Vein endothelial cell (primary cell): ENCODE measurements at places on chromosomes 7 and 10. TPM values are rescaled to one million over a fixed set of nuclear protein-coding genes. Genes with fewer than 3 reads are reported as not detected.

Gene INMT
- total RNA-seq: under 0.01 TPM in 1 of 2 replicates, not detected in the other

Gene LRRN3
- total RNA-seq: under 0.01 TPM in 1 of 2 replicates, not detected in the other

Gene CLDN3
- total RNA-seq: 0.98 TPM in 1 of 2 replicates, not detected in the other

Gene MRLN
- total RNA-seq: not detected in 2 replicates

Gene SP4
- 6.5 and 6.7 TPM in 2 replicates for total RNA-seq

Gene RASSF4
- 7.5 and 10.8 TPM in 2 replicates for total RNA-seq

Gene CLDN12
- 10.2 and 14.0 TPM in 2 replicates for total RNA-seq

Gene ACBD5
- 18.6 and 24.2 TPM in 2 replicates for total RNA-seq

Gene TAS2R41
- total RNA-seq: 0.19 TPM in 1 of 2 replicates, not detected in the other

Gene HYAL4
- 0.86 and 0.98 TPM in 2 replicates for total RNA-seq

Gene HGF
- total RNA-seq: 2.3 and 5.3 TPM in 2 replicates

Gene MMD2
- not detected in 2 replicates for total RNA-seq

Gene TAS2R39
- not detected in 2 replicates for total RNA-seq

Gene TMEM229A
- total RNA-seq: not detected in 2 replicates

Gene ATP6V0E2
- 24.2 and 26.7 TPM in 2 replicates for total RNA-seq

Gene PDK4
- total RNA-seq: 10.0 and 10.1 TPM in 2 replicates

Gene ABCB1
- total RNA-seq: 0.57 and 0.65 TPM in 2 replicates

Gene CWF19L1
- total RNA-seq: 37.4 and 37.6 TPM in 2 replicates

Gene MEOX2
- 18.6 and 35.8 TPM in 2 replicates for total RNA-seq

Gene ADAM8
- 0.33 and 0.57 TPM in 2 replicates for total RNA-seq

Gene C10orf62
- 0.10 TPM in 1 of 2 replicates, not detected in the other for total RNA-seq

Gene ARID5B
- total RNA-seq: 10.9 and 15.0 TPM in 2 replicates

Gene HTR5A
- not detected in 2 replicates for total RNA-seq

Gene PMPCB
- total RNA-seq: 41.1 and 49.6 TPM in 2 replicates

Gene LRRC61
- 0.29 and 2.0 TPM in 2 replicates for total RNA-seq

Gene ANKRD30A
- under 0.01 TPM in 1 of 2 replicates, not detected in the other for total RNA-seq

Gene PIP
- not detected in 2 replicates for total RNA-seq

Gene TLX1
- total RNA-seq: not detected in 2 replicates

Gene GIMAP4
- total RNA-seq: 134 and 166 TPM in 2 replicates

Gene PAPSS2
- total RNA-seq: 55.2 and 64.2 TPM in 2 replicates

Gene GNGT1
- total RNA-seq: not detected in 2 replicates

Gene EGFR
- 3.6 and 5.3 TPM in 2 replicates for total RNA-seq

Gene RABGEF1
- total RNA-seq: 22.2 and 26.0 TPM in 2 replicates

Gene CPN1
- total RNA-seq: not detected in 2 replicates

Gene SLK
- 51.9 and 68.9 TPM in 2 replicates for total RNA-seq

Gene IFT22
- total RNA-seq: 22.0 and 25.2 TPM in 2 replicates

Gene LDB3
- total RNA-seq: not detected in 2 replicates

Gene ST8SIA6
- total RNA-seq: 2.0 and 8.5 TPM in 2 replicates
